ENCODE measurements at places on chromosomes 5 and 9. TPM values are rescaled to one million over a fixed set of nuclear protein-coding genes. Genes with fewer than 3 reads are reported as not detected.

GRCh38 chr9:125969462-125969861 is 222.3 kb downstream of the PBX3 start:
- DNase-seq: no peak

GRCh38 chr9:111427186-111427585 is 57.0 kb downstream of the ECPAS start:
- no peak for DNase-seq

The IRX2 gene
- total RNA-seq: not detected

DNA sequence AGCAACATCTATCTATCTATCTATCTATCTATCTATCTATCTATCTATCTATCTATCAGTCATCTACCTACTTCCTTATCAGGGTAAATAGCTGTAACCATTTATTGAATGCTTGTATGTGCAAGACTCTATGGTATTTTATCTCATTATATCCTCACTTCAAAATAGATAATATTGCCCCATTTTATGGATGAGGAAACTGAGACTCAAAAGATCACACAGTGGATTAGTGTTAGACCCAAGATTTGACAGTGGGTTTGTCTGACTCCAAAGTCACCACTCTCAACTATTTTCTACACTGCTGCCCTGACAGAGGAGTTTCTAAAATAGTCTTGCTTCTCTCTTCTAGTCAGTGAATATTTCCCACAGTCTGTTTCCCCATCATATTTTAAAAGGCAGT is 94.3 kb upstream of the NR3C1 start:
- DNase-seq: no peak

DNA sequence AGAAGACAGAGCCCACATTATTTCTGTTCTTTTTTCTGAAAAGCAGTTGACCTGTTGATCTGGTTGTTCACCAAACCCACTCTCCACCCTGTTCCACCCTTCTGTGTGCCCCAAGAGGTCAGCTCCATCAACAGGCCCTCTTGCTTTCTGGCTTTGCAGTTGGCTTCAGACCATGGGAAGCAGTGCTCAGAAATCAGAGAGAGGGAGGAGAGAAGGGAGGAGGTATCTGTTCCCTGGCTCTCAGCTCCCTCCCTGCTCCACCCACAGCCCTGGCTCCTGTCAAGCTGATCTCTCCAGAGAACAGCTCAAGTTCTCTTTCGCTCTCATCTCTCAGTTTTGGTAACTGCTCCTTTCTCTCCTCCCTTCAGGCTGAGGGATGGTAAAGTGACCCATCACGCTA is 144.2 kb upstream of the RAI14 start:
- no peak for DNase-seq

DNA sequence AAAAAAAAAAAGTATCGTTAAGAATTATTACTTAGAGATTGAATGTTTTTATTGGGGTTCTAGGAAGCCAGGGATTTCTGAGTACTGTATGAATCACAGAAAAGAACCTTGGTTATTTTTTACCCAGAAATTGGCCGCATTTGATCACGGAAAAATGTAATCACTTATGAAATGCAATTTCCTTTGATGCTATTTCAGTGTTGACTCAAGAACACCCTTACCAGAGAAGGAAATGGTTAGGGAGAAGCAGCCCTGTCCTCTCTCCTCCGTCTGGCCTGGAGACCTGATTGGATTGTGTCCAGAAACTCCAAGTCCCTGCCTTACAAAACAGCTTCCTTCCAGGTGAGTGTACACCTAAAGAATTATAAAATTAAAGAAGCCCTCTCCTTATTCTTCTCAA is 116.7 kb downstream of the MED10 start:
- DNase-seq: no peak

The TMOD1 gene
- 0.04 TPM for total RNA-seq

DNA sequence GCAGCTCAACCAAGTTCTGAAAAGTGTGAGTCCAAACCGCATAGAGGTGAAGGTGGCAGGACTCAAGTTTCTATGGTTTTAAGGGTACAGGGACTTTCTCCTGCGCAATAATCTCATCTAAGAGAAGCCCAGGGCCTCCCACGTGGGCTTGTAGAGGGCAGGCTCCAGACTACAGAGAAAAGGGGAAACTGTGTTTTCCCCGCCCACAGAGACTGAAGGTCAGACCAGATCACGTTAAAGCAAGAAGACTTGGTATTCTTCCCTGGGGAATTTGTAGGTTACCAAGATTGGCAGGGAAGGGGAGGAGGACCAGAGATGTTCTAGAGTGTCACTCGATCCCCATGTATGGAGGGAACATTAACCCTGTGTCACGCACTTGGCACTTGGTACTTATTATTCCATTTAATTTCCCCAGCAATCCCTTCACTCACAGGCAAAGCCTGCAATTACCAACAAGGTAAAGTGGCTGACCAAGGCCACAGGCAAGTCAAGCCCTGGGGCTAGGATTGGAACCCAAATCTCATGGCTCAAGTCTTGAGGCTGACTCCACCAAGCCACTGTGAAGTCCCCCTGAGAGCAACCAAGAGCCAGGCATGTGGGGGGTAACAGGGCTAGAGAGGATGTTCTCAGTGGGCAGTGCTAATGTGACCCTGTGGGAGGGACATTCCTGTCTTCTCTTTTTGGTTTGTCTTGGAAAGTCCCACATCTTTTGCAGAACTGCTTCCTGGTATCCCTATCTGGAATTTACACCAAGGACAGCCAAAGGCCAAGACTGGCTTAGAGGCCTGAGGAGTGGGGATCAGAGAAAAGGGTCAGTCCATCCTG is 18.3 kb upstream of the NEK6 start:
- no peak for DNase-seq

The ZBTB34 gene
- total RNA-seq: 5.9 TPM

The SLC34A1 gene
- total RNA-seq: not detected

- peak; percentile 81 for DNase-seq
Observed at GRCh38 chr9:120710110-120710981, 3.9 kb downstream of the MEGF9 start.

GRCh38 chr9:5554254-5554653 is 43.9 kb downstream of the PDCD1LG2 start:
- DNase-seq: no peak

The LIX1 gene
- total RNA-seq: not detected

The PCDHB4 gene
- not detected for total RNA-seq

GRCh38 chr5:107023732-107024131 is 647.0 kb downstream of the EFNA5 start:
- DNase-seq: no peak

- no peak for DNase-seq
Observed at GRCh38 chr5:138733509-138733908, 19.7 kb upstream of the CTNNA1 start.

DNA sequence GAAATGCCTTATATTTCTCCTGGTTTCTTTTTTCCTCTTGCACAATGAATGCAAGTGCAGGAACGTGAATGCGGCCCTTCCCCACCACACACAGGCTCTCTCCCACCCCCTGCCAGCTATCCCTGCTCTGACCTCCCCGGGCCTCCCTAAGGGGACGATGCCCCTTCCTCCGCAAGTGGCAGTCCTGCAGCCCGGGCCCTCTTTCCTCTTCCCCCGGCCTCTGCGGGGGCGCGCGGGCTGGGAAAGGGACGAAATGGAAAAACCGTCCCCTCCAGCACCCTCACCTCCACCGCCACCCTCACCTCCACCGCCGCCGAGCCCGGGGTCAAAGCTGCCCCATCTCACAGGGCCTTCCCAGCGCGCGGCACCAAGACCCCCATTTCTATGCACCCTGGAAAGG is 44.7 kb downstream of the GAS1 start:
- DNase-seq: no peak

DNA sequence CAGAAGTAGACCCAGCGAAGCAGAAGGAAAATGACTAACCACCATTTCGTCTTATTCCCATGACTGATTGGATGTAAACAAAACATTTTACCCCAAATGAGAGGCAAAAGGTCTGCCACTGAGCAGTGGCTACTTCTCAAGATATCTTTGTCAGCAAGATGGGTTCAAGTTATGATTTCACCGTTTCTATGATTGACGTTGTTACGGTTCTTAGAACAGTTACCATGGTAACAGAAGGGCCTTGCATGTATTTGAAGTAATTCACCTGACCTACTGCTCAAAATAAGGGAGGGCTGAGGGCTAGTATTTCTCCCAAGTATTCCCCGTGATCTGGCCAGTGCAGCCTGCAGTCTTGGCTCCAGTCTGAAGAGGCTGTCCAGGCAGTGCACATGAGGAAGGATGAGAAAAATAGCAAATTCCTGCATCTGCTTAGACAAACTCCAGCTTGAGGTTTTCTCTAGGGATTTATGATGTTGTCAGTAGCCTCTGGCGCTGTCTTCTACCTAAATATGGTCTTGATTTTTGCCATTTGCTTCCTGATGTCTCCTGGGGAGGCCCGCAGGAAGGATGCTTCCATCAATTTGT is 372.7 kb downstream of the TMEM38B start:
- DNase-seq: no peak

The FOXD4L4 gene
- 0.38 TPM for total RNA-seq

- no peak for DNase-seq
Observed at GRCh38 chr5:176736931-176737745, 73.2 kb upstream of the UNC5A start.

DNA sequence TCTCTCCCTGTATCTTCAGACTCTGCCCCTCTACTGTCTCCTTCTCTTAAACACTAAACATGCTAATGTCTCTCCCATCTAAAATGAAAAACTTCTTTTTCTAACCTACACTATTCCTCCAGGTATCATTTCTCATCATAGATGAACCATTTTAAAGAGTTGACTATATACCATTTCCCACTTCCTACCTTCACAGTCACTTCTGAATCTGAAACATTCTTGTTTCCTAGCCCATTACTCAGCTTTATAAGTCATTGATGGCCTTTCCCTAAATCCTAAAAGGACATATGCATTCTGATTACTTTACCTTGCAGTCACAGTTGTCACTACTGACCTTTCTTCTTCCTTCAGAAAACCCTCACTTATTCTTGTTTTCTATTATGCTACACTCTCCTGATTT is 118.2 kb downstream of the SSBP2 start:
- DNase-seq: no peak

The TRPM3 gene
- total RNA-seq: not detected

DNA sequence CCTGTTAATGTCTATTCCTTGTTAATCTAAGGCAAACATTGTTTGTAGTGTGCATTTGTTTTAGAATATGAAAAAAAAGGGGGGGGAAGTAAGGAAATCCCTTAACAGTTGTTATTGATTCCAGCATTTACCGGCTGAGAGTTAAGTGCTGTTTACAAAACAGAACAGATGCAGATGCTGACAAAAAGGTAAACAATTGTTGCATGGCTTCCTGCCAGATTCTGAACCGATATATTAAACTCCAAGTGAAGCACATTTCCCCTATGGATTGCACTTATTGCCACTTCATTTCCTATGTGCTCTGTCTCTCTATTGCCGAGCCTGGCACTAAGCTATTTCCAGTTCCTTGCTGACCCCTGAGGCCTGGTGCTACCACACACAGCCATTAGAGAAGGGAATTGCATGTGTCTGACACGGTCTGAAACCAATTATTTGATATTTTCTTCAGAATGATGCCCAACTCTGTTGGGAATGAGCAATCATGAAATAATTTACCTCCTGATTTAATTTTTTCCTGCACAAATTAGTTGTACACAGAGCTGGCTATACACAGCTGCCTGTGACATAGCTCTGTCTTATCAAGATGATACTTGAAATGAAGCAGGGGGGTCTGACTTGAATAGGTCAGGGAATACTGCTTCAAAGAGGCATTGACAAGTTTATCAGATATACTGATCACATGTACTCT is 109.8 kb downstream of the KIAA0825 start:
- DNase-seq: no peak

The EMB gene
- not detected for total RNA-seq

DNA sequence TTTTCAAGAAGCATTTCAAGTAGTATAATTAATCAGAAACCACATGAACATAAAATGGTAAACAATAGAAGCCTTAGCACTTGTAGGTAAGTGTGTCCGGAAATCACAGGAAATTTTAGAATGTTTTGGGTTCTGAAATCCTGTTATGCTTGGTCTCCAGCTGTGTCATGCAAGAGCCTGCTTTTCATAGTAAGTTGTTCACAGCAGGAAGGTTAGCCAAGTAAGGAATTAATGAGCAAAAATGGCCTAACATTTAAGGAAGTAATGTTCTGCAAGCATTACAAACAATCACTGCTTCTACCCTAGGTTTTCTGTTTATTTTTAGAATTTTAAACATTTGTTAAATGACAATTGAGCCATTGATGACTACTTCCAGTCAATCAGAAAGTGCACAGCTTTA is 669.5 kb downstream of the SLCO4C1 start:
- DNase-seq: no peak

DNA sequence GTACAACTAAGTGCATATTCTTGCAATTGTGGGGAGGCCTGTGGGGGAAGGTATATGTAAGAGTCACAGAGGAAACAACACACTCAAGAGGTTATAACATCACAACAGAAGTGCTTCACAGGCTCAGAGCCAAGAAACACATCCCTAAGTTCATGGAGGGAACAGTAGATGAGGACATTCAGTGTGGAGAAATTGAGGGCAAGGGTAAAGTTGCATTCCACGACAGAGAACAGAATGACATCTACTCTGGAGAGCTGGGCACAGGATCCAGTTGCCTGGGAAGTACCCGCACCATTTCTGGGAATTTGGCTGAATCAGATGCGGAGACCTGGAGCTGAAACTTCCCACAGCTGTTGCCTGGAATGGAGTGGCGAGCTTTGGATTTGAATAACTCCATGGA is 197.2 kb downstream of the NXNL2 start:
- DNase-seq: no peak

The BRINP1 gene
- not detected for total RNA-seq

The SHC3 gene
- total RNA-seq: 1.1 TPM

- DNase-seq: no peak
Observed at GRCh38 chr9:118108971-118109370, 404.8 kb downstream of the TLR4 start.

The CER1 gene
- total RNA-seq: not detected

DNA sequence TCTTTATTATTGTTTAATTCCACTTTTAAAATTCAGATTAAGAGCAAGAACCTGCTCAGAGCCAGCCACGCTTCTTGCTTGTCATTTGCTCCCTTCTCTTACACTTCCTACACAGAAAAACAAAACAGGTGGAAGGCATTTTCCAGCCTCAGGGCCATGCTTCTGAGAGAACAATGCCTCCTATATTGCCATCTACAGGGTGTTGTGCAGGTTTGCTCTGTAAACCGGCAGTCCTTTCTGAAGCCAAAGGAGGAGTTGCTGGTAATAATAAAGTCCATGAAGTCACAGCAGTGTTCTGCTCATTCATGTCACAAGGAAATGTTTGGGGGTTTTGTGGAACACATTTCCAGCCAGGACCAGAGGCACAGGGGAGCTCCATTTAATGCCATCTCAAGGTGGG is 16.1 kb upstream of the PRLR start:
- peak; percentile 35 for DNase-seq

GRCh38 chr9:84744195-84744594 is 74.7 kb downstream of the NTRK2 start:
- DNase-seq: no peak

DNA sequence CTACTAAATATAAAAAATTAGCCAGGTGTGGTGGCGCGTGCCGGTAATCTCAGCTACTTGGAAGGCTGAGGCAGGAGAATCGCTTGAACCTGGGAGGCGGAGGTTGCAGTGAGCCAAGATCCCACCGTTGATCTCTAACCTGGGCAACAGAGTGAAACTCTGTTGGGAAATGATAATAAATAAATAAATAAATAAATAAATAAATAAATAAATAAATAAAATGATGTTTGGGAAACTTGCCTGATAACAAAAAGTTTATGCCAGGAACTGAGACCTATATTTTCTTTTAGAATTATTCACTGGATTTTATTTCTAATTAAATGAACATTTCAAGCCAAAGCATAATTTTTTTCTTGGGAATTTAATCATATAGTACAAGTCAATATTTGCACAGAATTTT is 189.3 kb upstream of the CTNND2 start:
- DNase-seq: no peak

The NXNL2 gene
- total RNA-seq: not detected

Data from HepG2 (cell line).